Right renal cortex interstitium (tissue), 3 donors: ENCODE measurements at places on chromosomes 5 and 9. TPM values are rescaled to one million over a fixed set of nuclear protein-coding genes. Genes with fewer than 3 reads are reported as not detected.

The BHMT2 gene
- polyA plus RNA-seq, result 46.5 TPM

The MYORG gene
- polyA plus RNA-seq, result 9.9 TPM

The ZNG1F gene
- 11.2 TPM for polyA plus RNA-seq

The CAMK4 gene
- 4.0 TPM for polyA plus RNA-seq

The SLC6A3 gene
- polyA plus RNA-seq, result 0.72 TPM

The SLC46A2 gene
- polyA plus RNA-seq, result 0.30 TPM

The OTP gene
- not detected for polyA plus RNA-seq

DNA sequence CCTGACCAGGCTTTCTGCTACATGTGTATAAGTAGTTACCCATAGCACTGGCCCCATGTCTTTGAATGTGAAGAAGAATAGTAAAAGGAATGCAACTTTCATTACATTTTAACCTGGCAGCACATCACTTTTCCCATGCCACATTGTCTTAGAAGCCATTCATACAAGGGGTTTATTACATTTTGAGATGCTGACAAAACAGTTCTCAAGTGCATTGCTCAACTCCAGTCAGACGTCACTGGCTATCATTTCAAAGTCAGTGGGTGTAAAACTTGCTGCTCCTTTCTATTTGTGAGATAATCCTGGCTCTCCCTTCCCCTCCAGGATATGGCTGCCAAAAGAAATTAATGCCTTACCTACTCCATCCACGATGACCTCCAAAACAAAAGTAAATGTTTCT is 97.0 kb upstream of the VCAN start:
- DNase-seq, result no peak

GRCh38 chr5:75457691-75458090 is 53.7 kb downstream of the CERT1 start:
- DNase-seq, result no peak

DNA sequence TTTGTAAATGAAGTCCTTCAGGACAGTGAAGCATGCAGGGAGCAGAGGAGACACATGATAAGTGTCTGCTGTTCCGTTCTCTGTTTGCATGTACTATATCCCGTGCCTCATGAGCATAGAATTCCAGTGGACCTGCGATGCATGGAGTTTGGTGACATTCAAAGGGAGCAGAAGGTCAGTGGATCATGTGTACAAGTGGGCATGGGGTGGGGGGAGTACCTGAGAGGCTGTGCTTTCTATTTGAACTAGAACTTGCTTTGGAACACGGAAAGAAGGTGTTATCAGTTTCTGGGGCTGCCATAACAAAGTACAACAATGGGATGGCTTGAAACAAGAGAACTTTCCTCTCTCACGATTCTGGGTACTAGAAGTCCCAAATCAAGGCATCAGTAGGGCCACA is 5.1 kb upstream of the CCNJL start:
- DNase-seq, result no peak

DNA sequence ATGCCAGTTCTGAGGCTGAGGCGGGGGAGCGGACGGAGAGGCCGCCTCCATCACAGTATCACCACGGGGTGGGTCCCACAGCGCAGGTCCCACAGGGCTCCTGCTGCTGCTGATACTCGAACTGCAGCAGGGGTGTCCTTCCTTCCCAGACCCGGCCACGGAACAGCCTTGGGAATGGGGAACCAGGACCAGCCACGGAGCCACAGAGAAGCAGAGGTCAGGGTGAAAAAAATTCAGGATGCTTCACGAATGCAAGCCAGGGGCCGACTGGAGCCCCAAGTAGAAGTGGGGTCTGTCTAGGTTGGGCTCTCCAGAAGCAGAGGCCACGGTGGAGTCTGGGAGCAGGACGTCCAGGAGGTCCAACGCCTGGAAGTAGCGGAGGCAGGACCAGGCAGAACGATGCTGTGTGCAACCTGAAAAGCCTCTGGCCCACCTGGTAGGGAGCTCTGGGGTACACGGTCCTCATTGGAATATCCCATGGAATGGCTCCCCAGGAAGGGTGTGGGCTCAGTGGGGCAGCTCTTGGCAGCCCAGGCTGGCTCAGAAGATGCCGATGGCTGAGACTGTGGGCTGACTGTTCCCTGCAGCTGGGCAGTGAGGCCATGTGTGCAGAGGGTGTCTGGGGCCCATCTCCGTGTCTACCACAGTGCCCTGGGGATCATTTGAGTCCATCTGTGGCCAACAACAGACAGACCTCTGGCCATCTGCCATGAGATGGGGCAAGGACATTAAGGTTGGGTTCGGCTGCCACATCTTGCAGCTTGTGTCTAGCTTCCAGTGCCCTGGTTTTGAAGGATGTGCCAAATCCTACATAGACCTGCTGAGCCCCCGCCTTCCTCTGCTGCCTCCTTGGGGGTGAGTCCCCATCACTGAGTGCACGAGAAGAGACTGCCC is 66.9 kb upstream of the FCN1 start:
- no peak for DNase-seq

DNA sequence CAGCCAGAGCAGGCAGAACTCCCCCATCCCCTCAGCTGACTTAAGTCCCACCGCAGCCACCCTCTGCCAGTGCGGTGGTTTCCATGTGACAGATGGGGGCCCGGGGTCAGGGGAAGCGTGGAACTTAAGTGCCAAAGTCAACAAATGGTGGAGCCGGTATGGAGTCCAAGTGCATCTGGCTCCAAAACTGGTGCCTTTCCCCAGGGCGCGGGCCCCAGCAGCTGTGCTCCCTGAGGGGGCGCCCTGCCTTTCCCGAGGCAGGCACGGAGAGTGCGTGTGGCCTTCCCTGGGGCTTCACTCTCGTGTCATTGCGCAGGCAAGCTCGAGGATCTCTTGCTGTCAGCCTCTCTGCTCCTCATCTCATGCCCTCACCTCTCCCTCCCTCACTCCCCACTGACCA is 33.8 kb downstream of the SLC46A2 start:
- no peak for DNase-seq

GRCh38 chr5:160488394-160489325 is 67.0 kb downstream of the PTTG1 start:
- DNase-seq, result no peak

DNA sequence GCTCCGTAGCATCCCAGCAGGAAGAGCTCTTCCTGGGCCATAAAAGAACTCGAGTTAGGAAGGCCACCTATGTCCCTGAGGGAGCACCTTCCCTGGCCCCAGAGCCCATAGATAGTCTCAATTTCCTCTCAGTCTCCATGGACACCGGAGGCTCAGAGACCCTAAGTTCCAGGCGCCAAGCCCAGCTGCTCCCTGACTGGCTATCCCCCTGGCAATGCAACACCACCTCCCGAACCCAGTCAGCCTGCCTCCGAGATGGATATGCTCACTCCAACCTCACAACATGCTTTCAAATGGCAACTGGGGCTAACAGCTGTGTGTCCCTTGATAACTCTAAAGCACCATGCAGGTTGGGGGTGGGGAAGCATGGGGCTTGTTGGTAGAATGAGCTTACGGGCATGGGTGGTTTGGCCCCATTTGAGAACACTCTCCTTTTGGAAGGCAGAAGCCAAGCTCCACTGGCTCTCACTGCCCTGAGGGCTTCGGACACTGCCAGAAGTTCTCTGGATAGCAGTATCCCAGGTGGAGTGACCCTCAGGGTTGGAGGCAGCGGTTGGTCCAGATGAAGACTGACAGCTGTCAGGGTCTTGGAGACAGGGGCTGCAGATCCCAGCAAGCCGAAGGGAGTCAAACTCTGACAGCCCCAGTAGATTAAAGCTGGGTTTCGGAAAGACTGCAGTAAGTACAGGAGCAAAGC is 165.3 kb downstream of the PAX5 start:
- no peak for DNase-seq

GRCh38 chr9:84258371-84258770 is 82.2 kb downstream of the SLC28A3 start:
- DNase-seq, result no peak

DNA sequence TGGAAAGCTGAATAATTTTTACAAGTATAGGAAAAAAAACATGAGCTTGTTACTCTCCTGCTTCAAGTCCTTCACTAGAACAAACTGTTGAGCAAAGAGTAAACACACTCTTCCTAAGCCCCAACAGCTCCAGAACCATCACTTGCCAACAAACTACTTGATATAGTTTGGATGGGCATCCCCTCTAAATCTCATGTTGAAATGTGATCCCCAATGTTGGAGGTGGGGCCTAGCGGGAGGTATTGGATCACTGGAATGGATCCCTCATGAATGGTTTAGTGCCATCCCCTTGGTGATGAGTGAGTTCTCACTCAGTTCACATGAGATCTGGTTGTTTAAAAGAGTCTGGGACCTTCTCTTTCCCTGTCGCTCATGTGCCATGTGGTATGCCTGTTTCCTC is 82.8 kb downstream of the PLPP1 start:
- DNase-seq, result no peak

- no peak for DNase-seq
These were observed 320.3 kb downstream of the SPATA31D1 start for GRCh38 chr9:82308836-82309235.

DNA sequence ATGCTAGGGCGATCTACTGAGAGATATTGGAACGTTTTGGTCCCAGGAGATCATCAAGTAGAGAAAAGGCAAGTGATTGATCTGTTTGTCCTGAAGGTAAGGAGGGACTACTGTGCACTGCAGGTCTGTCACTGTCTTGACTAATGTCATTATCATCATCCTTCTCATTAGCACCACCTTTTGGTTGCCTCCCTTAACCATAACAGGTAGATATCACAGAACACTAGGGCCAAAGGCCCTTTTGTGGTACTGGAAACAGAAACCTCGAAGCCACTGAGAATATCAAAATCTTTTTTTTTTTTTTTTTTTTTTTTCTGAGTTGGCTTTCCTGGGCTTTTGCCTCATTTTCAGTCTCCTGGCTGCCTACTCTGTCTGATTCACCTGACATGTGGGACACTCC is 134.0 kb downstream of the KCTD16 start:
- DNase-seq, result no peak

GRCh38 chr5:142789206-142789605 is 19.0 kb downstream of the ARHGAP26 start:
- DNase-seq, result no peak

DNA sequence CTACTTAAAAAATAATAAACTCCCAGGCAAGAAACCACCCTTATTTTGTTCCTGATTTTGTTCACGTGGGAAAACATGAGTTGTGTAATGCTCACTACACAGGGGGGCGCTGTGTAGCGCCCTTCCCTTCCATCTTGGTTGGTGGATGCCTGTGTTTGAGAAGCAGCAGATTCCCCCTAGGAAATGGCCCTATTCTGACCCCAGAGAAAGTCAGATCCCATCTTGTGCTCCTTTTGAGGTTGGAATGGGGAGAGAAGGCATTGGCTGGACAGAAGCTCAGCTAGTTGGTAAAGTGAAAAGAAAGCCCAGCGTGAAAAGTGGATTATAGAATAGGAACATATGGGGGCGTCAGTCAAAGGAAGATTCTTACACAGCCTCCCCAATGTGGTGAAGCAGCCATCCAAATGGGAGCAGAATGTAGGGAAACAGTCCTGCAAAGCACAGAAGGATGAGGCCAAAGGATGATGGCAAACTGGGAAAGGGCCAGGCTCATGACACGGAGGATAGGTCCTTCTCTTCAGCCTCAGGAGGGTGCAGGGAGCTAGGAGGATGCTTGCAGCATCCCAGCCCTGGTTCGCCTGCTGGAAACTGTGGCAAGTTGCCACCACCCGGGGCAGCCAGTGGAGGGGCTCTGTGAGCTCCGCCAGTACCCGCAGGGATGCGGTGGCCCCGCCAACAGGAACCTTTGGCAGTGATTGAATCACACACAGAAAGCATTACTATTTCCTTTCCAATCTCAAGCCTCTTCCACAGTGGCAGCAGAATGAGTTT is 314.2 kb upstream of the DAP start:
- DNase-seq, result no peak
